ENCODE measurements at places on chromosomes 6 and 20.

DNA sequence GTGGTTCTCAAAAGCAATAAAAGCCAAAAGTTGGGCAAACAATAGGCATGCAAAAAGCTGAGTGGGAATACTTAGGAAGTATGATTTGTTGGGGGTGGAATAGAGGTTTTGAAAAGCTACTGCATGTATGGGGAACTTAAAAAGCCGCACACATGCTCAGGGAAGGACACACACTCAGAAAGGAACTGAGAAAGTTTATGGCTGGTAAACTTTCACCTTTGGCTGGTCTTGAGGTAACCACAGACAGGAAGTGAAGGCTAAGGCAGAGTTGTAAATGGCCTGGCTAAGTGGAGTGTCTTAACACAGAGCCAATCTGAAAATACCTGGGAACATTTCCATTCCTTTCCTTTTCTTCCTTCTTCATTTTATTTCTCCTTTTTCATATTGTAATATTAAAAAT is 134.5 kb upstream of the EXOC2 start:
- DNase-seq = no peak

DNA sequence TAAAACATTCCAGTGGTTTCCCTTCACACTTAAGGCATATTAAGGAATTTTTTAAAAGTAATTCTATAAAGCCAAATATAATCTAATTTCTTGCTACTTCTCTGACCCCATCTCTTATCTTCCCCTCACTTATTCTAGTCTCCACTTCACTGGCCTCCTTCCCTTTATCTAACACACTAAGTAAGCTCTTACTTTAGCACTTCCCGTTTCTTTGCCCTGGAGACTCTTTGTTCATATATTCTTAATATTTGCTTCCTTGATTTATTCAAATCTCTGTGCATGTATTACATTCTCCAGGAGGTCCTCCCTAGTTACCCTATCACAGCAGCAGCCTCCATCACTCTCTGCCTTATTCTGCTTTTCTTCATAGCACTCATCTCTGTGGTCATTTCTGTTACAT is 20.3 kb downstream of the GTPBP2 start:
- DNase-seq = no peak

DNA sequence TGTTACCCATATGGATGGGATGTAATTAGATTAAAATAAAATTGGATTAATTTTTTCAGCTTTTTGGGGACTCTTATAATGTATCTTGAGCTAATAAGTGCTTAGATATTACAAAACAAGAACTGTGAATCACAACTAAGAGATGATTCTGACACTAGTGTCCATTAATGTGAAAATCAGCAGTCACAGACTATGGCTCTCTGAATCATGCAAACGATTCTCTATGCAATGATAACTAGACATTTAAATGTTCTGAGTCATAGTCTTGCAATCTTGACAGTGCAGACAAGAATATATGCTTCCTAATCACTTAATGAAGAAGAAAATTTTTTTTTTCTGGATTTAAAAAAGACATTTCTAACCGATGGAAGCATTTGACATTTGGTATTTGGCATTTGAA is 82.2 kb upstream of the OPRM1 start:
- DNase-seq = no peak

- DNase-seq = no peak
Observed at GRCh38 chr6:150967910-150968309, 102.4 kb downstream of the MTHFD1L start.

DNA sequence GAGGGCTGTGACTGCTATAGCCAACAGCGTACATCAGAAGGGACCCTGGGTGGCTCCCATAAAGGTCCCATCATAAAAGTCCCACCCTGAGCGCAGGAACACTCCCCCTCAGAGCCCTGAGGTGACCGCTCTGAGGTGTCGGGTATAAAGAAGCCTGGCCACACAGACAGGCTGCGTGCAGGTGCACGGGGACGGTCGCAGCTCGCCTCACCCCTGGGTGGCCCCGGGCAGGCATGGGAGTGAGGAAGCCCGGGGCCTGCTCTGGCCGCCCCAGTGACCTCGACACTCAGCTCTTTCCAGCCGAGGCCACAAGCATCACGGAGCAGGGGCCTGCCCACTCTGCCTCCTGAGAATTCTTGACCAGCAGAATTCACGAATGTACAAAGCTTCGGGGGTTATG is 14.4 kb upstream of the RNASET2 start:
- no peak for DNase-seq

DNA sequence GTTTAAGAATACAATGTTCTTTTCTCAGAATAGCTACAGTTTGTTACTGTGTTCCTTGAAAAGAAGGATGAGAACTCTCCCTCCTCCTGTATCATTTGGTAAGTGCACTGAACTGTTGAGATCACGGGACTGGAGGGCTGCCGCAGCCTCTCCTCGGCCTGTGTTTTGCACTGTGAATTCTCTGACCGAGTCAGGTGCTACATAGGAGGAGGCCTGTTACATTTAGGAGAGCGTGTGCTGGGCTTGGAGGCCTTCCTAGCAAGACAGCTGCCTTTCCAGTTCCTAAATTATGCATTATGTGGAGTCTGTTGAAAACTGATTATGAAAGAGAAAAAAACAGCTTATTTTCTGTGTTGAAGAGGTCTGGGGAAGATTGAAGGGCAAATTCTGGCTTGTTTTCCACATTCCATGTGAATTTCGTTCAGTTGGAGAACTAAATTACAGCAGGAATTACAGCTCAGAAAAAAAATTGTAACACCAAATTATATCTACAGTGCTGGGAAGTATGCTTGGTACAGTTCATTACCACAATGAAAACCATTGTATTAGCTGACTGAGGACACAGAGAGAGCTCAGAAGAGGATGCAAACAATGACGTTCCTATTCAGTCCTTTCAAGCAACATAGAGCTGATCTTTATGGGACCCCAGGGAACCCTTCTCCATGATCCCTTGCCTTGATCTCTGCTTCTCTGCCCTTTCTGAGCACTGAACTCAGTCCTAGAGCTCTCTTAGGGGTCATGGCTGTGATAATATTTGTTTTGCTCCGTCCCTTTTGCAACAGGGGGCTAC is 2.8 kb downstream of the TMC2 start:
- DNase-seq = no peak

- DNase-seq = no peak
Observed at GRCh38 chr6:30142665-30143064, 6.7 kb downstream of the TRIM40 start.

DNA sequence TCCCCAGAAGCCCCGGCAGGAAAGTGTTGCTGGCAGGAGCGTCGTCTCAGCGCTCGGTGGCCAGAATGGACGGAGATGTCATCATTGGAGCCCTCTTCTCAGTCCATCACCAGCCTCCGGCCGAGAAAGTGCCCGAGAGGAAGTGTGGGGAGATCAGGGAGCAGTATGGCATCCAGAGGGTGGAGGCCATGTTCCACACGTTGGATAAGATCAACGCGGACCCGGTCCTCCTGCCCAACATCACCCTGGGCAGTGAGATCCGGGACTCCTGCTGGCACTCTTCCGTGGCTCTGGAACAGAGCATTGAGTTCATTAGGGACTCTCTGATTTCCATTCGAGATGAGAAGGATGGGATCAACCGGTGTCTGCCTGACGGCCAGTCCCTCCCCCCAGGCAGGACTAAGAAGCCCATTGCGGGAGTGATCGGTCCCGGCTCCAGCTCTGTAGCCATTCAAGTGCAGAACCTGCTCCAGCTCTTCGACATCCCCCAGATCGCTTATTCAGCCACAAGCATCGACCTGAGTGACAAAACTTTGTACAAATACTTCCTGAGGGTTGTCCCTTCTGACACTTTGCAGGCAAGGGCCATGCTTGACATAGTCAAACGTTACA is 817 bp downstream of the GRM1 start:
- no peak for DNase-seq

GRCh38 chr6:160170018-160170680 is 48.5 kb downstream of the SLC22A1 start:
- no peak for DNase-seq

- DNase-seq = no peak
Observed at GRCh38 chr6:98547634-98548033, 286.7 kb upstream of the POU3F2 start.

DNA sequence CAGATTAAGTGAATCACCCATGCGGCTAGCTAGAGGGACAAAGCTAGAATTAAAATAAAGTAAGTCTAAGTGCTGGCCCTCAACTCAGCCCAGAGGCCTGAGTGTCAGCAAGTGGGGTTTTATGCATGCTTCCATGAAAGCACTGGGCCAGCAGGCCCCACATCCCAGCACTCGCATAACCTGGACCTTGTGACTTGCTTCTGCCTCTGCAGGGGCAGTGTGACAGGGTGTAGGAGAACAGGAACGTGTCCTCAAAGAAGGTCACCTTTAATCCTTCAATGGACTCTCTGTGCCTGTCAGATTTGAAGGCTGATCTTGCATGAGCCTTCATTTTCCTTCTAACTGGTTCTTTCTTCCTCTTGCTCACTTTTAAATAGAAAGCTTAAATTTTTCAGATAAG is 183.4 kb downstream of the ALDH8A1 start:
- no peak for DNase-seq

DNA sequence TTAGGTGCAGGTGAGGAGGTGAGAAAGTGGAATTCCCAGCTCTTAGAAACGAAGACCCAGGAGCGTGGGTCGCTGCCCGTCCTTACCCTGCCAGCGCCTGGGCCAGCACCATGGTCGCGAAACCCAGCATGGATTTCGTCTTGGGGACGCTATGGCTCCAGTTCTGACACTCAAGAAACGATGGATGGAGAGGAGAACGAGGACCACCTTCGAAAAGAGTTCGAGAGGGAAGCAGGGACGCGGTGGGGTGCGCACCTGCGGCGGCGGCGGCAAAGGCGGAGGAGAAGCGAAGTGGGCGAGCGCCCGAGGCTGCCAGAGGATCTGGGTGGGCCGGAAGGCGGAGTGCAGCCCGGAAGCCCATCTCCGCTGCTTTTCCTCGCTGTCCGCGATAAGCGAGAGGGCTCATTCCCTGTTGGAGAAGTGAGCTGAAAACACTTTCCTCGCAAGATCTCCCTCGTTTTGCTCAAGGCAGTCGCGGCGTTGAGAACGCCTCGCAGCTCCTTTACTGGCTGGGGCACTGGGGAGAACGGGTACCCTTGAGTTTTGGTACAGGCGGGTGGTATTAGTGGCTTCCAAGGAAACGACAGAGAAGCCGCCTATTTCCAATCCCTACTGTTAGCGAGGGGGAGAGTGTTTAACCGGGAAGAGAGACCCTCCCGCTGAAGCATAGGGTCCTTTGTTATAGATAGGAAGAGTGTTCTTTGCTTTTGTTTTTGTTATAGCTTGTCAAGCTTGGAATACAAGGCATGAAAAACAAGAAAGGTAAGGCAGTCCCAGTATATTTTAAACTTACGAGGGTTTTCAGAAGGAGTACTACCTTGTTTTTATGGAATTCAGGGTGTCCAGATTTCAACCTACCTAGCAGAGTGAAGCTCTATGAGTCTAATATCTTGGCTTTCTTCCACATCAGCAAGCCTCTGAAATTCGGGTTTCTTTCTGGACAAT is 109.5 kb downstream of the TRIM27 start:
- DNase-seq = no peak

DNA sequence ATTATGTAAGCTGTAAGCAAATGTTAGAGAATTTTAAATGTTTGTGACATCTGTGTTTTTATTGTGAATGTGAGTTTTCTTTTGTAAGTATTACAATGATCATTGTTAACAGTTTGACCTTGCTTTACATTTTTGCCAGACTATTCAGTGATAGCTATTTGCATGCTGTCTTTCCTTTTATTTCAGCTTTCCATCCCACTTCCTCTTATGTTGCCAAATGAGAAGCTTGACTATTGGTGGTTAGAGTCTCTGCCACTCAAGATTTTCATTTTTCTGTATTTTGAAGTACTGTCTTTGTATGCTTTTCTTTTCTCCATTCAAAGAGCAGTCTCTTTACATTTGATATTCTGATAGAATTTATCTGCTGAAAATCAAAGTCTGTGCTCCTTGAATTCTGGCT is 104.1 kb downstream of the PRIM2 start:
- DNase-seq = no peak

GRCh38 chr6:14232889-14233288 is 115.3 kb downstream of the CD83 start:
- DNase-seq = no peak

- no peak for DNase-seq
Observed at GRCh38 chr6:43943781-43944250, 173.8 kb downstream of the VEGFA start.

GRCh38 chr6:33416386-33417127 is 1.4 kb downstream of the CUTA start:
- DNase-seq = no peak

- no peak for DNase-seq
Observed at GRCh38 chr6:83952830-83953229, 80.7 kb upstream of the MRAP2 start.

DNA sequence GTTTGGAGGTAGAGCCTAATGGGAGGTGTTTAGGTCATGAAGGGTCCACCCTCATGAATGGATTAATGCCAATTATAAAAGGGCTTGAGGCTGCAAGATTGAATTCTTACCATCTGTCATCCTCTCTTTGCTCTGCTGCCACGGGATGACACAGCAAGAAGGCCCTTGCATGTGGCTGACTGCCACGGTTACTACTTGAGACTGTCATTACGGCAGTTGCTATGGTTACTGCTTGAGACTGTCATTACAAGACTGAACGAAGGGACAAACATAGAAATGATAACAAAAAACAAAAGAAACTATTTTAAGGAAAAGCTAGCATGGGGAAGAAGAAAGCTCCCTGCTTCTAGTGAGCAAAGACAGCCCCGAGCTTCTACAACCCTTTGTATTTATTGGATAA is 715.0 kb downstream of the TFAP2A start:
- DNase-seq = no peak

DNA sequence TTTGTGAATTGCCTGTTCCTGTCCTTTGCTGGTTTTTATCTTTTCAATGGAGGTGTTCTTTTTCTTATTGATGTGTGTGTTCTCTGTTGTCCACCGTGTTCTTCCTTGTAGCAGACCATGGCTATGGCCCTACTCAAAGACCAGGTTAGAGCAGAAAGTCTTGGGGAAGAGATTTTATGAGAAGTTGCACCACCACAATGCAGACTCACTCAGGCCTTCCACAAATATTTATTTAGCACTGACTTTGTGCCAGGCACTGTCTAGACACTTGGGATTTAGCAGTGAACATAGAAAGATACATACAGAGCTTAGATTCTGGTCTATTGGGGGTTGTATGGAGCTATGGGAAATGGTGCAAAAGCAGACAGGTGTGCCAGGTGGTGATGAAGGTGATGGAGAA is 98.8 kb downstream of the DTD1 start:
- no peak for DNase-seq

GRCh38 chr20:44010162-44010704 is 95.6 kb downstream of the TOX2 start:
- DNase-seq = no peak

DNA sequence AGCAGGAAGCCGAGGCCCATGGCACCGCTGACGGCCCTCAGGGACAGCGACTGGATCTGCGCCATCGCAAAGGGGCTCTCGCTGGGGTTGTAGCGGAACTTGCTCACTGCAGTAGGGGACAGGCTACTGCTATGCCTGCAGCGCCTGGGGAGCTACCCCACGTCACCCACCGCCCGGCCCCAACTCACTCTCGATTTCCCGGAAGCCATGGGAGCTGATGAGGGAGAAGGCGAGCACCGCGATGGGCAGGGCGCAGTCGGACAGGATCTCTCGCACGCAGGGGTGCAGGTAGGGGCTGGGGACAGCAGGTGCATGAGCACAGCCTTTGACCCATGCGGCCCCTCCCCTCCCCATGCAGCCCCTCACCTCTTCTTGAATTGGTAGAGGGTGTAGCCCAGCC is 9.8 kb downstream of the SLC4A11 start:
- DNase-seq = no peak

Data from GDM1 (cell line).